ENCODE measurements at places on chromosomes 3 and 15.

DNA sequence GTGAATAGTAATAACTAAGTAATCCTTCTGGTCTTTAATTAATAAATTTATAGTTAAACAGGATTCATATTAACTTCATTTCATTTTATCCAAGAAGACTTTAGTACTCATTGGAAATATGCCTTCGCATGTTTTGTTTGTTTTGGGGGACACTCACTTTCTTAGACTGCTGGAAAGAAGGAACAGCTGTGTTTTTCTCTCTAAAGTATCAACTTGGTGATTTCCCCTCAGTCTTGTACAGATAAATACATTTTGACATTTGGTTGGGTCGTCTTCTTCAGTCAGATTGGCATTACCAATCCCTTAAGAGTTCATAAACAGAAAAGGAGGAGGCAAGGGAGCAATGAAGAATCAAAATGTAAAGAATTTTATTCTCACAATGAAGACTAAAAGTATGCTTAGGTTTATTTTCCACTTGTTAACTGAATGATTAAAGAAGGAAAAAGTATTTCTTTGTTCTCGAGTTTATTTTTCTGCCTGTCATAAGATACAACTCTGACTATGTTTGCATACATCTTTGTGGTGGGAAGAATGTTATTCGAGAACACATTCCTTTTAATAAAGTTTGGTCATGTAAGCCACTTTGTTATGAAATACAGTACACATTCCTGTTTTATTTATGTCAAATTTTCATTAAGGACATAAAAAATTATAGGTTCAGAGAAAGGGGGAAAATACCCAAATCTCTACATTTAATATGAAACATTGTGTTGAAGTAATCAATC, 140.2 kb downstream of the GMNC start:
- no peak for DNase-seq

DNA sequence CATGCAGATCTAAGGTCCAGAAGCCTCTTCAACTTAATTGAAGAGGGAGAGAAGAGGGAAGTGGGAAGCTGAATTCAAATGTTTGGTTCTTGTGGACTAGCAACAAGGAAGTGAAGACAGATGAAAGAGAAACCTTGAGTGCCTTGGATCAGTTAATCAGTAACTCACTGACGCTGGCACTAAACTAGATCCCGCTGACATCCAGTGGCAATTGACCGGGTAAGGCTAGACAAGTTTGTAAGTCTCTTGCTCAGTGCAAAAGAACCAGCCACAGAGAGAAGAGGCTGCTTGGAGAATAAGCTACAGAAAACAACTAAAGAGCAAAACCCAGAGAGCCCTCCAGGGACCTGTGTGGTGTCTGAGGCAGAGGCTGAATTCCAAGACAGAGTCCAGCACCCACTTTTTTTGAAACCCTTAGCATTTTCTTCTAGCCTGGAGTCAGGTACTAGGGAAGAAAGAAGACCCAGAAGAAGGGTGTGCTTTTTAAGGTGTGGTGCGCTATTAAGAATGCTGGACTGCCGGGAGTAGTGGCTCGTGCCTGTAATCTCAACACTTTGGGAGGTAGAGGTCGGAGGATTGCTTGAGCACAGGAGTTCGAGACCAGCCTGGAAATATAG, 6.9 kb downstream of the PLCH1 start:
- no peak for DNase-seq

DNA sequence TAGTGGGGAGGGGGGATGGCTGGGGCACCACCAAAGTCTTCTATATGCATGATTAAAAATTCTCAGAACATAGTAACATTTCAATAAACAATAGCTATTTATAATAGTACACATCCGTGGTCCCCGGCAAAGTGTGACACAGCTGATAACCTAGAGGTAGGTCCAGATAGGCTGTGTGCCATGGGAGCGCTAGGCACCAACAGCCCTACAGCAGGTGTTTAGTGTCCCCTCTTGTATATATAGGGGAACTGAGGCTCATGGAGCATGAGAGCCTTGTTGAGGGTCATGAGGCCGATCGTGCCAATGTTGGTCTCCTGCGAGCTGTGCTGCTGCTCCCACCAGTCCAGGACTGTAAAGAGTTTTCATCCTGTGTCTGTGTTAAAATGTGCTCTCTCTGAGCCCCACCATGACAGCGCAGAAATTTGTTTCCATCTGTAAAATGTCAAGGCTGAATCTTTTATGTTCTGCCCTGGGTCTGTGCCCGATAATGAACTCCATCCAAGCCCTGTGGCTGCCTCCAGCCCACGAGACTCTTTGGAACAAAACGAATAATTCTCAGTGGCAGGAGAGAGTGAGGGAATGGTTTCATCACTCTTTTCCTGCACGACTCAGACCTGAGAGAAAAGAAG, 14.5 kb downstream of the TMEM158 start:
- no peak for DNase-seq

- DNase-seq, result no peak
Measured at GRCh38 chr15:51227940-51228732, 110.3 kb downstream of the CYP19A1 start.

Measured in cerebellar nuclear complex (tissue), 1 donor.